ENCODE measurements at places on chromosomes 1 and 21. TPM values are rescaled to one million over a fixed set of nuclear protein-coding genes. Genes with fewer than 3 reads are reported as not detected.

The AIDA gene
- 74.6 TPM for total RNA-seq

The SPRR2G gene
- total RNA-seq, result not detected

The AMY1A gene
- not detected for total RNA-seq

The BMP8B gene
- not detected for total RNA-seq

The PLA2G2F gene
- total RNA-seq, result not detected

The TMEM82 gene
- not detected for total RNA-seq

The IFNAR2 gene
- total RNA-seq, result 7.9 TPM

The MAP3K6 gene
- 23.0 TPM for total RNA-seq

The SLC19A2 gene
- 10.3 TPM for total RNA-seq

The GJC2 gene
- total RNA-seq, result 2.1 TPM

The LMX1A gene
- total RNA-seq, result not detected

The HHIPL2 gene
- total RNA-seq, result 17.5 TPM

The NT5C1A gene
- total RNA-seq, result not detected

The DNASE2B gene
- total RNA-seq, result not detected

The CAMK1G gene
- total RNA-seq, result not detected

The CELA2B gene
- total RNA-seq, result not detected

The UBXN10 gene
- total RNA-seq, result 0.32 TPM

The HSD3B1 gene
- total RNA-seq, result not detected

Measured in articular chondrocyte of knee joint (primary cell).